ENCODE measurements at places on chromosomes 16 and 17.

DNA sequence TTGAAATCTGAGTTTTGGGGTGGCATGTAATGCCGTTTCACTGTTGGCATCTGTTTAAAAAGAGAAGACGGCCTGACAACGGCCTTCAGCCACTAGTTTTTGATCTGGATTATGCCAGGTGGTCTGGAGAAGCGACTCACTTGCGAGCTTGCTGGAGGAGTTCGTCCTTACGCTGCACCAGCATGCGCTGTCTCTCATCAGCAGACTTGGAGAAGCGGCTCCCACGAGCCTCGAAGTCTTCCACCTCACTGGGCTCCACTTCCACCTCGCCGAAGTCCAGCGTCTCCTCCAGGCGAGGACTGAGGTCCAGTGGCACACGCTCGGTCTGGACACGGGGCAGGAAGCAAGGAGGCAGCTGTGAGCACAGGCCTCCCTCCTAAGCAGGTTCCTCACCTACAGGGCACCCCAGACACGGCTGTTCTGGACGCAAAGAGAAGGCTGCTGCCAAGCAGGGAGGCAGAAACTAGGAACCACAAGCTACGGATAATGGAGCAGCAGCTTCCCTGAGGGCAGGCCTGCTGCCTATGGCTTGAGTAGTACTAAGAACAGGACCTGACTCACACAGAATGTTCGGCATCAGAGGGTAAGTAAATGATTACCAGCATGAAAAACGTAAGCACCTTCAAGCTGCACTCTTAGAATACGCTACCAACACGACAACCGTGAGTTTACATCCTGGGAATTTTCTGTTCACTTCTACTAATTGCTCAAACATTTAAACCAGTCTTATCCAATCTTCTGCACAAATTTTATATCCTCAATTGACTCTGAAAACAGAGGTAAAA is 61.4 kb downstream of the AMFR start:
- DNase-seq: no peak

- no peak for DNase-seq
Measured at GRCh38 chr17:61007980-61008379, 330.3 kb downstream of the BCAS3 start.

- no peak for DNase-seq
Measured at GRCh38 chr16:77951788-77952187, 70.6 kb upstream of the CLEC3A start.

- no peak for DNase-seq
Measured at GRCh38 chr16:88826070-88826840, 14.5 kb upstream of the APRT start.

DNA sequence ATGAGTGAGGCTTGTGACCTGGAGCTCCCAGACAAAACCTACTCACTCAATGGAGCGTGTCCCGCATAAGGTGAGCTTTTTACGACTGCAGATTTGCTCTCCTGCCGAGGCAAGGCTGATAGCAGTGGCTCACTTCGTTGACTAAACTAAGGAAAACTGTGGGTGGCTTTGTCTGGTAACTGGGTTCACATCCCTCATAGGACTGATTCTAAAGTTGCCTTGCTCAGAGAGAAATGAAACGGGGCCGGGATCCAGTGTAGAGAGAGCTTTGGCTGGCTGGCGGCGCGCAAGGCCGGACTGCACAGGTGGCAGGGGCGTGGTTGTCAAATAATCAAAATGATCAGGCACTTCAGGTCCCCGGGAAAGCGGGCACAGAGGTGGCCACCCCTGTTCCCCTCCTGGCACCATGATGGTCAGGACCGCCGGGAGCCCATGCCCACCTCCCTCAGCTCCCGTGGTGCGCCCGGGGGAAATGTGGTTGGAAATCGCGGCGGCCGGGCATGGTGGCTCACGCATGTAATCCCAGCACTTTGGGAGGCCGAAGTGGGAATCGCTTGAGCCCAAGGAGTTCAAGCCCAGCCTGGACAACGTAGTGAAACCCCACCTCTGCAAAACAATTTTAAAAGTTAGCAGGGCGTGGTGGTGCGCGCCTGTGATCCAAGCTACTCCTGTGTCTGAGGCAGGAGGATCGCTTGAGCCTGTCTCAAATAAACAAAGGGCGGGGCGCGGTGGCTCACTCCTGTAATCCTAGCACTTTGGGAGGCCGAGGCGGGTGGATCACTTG is 26.6 kb upstream of the OR1F1 start:
- DNase-seq: no peak

DNA sequence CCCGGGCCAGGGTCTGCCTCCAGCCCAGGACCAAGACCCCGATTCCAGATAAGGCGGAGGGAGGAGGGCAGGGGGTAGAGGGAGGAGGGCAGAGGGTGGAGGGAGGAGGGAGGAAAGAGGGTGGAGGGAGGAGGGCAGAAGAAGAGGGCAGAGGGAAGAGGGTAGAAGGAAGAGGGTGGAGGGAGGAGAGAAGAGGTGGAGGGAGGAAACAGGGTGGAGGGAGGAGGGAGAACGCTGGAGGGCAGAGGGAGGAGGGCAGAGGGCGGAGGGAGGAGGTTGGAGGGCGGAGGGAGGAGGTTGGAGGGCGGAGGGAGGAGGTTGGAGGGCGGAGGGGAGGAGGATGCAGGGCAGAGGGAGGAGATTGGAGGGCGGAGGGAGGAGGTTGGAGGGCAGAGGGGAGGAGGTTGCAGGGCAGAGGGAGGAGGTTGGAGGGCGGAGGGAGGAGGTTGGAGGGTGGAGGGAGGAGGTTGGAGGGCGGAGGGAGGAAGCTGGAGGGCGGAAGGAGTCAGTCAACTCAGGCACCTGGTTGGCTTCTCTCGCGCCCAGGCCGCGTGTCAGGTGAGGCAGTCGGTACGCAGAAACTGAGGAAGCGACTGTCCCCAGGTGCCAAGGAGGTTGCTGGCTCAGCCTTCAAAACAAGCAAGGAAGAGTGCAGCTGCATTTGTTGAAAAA is 65.2 kb downstream of the KLHDC4 start:
- no peak for DNase-seq

GRCh38 chr17:76547183-76547641 is 7.4 kb downstream of the PRCD start:
- DNase-seq: peak; percentile 61

DNA sequence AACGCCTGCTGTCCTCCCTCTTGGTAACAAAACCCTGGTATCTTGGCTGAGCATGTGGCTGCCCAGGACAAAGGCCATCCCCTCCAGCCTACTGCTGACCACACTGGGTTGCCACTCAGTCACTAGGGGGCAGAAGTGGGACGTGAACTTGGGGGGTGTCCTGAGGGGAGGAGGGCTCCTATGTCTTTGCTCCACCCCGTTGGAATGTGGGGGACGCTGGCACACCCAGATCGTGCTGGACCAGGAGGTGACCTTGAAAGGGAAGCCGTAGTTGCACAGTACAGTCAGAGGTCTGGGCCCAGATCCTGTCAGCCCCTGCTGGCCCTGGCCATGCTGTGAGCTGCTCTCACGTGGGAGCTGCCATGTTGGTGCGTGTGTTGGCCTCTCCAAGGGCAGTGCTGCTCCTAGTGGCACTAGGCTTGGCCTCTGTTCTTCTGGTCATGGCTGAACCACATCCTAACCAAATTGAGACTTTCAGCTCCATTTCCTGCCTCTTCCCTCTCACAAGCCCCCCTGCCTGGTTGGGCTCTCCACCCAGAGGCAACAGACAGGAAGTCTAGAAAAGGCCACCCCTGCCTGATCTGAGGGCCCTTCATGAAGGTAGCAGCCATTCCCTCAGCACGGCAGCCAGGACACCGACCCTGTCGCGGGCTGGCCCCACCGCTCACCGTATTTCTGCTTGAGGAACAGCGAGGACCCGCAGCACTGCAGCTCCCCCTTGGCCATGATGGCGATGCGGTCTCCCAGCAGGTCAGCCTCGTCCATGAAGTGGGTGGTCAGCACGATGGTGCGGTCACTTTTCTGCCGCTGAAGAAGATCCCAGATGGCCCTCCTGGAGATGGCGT is 29.0 kb upstream of the RNPS1 start:
- DNase-seq: peak; percentile 4

DNA sequence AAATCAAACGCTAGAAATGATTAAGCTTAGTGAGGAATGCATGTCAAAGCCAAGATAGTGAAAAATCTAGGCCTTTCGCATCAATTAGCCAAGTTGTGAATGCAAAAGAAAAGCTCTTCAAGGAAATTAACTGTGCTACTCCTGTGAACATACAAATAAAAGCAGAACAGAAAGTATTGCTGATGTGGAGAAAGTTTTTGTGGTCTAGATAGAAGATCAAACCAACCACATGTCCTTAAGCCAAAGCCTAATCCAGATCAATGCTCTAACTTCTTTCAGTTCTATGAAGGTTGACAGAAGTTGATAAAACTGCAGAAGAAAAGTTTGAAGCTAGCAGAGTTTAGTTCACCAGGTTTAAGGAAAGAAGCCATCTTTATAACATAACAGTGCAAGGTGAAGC is 1044.6 kb downstream of the CDH11 start:
- no peak for DNase-seq

- DNase-seq: peak; percentile 89
Measured at GRCh38 chr17:80647746-80648145, 103.1 kb downstream of the RPTOR start.

DNA sequence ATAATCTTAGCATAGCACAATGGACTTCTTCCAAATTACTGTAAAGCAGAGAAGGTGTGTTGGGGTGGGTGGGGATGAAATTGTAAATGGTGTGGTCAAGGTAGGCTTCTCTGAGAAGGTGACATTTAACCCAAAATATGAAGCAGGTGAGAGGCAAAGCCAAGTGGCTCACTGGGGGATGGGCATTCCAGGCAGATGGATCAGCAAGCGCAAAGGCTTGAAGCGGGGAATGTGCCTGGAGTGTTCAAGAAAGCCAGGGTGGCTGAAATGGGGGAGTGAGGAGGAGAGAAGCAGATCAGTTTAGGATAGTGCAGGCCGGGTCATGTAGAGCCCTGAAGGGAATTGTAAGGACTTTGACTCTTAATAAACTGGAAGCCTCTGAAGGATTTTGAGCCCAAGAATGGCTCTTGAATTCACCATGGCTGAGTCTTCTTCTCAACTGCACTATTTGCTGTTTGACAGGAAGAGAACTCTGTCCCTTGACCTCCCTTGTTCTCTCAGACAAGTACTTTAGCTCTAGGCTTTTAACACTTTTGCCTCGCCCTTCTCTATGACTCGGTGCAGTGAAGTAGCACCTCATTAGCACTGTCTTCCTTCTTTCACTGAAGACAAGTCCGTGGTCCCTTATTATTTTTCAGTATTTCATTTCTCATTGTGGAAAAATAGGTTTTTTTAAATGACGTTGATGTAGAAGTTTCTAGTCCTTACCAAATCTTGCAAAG is 14.7 kb downstream of the CACNG3 start:
- no peak for DNase-seq

- DNase-seq: no peak
Measured at GRCh38 chr17:1385861-1386260, 14.2 kb downstream of the YWHAE start.
